NCI-H69 (cell line): ENCODE measurements at places on chromosomes 11 and 22.

- no peak for DNase-seq
Measured at GRCh38 chr11:58861533-58861932, 17.0 kb upstream of the GLYATL2 start.

DNA sequence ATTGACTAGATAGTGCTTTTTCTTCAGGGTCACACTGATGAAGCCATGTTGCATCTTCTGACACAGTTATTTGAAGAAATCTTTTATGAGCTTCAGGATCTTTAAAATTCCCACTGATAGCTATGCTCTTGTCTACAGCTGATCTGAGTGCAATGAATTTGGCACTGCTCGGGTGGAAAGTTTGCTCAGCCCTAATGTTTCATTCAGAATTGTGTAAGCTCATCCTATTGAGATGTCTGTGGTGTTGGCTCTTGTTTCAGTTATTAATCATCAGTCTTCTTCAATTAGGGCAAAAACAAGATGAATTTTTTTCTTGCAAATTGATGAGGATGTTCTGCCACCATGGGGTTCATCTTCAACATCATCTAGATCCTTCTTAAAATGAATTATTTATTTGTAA lies 1387.0 kb upstream of the RAG2 start:
- DNase-seq = no peak

DNA sequence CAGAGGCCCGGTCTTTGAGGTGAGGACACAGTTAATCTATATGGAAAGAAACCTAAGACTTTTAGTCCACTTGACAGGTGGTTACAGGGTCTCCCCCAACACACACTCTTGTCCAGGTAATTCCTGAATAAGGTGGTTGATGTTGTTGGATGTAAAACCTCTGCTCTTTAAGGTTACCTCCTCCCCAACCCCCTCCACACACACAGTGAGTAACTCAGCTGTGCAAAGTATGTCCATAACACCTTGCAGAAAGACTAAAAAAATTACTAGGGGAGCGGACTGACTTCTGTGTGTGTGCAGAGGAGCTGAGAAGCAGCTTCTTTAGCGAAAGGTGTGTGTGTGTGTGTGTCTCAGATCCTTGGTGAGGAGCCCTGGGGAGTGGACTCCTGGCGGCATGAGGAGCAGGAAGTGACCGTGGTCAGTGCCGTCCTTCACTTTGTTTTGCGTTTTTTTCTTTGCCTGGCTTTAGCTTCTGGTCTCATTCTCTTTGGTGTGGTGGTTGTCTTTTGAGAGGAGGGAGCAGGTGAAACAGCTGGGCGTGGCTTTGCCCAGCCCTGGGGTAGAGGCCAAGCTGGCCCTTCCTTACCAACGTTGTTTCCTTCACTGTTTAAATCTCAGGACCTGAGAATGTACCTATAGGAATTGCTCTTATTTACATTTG lies 1.7 kb downstream of the ZBED4 start:
- peak; percentile 15 for DNase-seq

- peak; percentile 80 for DNase-seq
Measured at GRCh38 chr11:64088162-64089026, 52.7 kb downstream of the FLRT1 start.

DNA sequence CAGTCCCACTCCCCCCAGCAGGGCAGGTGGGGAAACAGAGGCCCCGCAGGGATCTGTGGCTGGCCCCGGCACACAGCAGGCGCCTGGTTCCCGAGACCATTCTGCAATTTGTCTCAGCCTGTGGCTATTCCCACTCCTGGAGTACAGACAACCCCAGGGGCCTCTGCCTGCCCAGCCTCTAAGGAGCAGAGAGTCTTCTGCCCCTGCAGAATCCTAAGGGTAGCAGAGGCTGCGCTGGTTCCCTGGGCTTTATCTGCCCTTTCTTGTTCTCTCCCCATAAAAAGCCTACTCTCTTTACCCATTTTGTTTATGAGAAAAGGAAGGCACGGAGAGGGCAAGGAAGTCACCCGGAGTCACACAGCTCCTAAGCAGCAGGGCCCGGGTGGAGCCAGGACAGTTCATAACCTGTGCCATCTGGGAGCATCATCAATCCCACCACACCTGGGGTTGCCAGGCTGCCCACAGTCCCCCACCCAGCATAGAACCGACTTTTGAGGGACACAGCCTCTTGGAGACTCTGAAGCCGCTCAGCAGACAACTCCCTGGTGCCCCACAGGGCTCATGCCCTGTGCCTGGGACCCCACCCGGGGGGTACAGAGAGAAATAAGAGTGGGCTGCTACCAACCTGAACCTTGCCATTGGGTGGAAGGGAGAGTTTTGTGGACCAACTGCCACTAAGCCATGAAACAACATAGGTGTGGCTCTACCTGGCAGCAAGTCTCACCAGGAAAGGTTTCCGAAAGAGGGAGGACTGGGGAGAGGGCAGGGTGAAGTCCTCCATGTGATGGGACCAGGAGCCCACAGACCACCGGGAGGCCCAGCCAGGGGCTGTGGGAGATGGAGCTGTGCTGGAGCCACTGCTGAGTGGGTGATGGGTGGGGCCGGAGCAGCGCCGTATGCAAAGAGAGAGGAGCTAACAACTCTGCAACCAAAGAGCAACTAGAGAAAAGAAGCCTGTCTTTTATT lies 17.2 kb upstream of the LINC01488 start:
- DNase-seq = no peak

DNA sequence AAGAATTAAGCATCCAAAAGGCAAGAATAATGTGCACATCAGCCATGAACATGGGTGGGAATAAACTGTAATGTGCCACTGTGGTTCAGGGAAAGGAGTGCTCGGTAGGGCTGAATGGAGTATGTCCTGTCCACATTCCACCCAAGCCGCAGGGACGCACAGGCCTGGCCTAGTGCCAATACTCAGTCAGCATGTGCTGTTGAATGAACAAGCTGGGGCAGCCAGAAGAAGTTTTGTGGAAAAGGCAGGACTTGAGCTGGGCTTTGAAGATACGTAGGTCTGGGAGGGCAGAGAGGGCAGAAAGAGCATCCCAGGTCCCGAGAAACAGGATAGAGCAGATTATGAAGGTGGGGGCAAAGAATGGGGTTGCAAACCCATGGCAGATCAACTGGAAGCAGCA lies 60.0 kb upstream of the PLET1 start:
- DNase-seq = peak; percentile 68

DNA sequence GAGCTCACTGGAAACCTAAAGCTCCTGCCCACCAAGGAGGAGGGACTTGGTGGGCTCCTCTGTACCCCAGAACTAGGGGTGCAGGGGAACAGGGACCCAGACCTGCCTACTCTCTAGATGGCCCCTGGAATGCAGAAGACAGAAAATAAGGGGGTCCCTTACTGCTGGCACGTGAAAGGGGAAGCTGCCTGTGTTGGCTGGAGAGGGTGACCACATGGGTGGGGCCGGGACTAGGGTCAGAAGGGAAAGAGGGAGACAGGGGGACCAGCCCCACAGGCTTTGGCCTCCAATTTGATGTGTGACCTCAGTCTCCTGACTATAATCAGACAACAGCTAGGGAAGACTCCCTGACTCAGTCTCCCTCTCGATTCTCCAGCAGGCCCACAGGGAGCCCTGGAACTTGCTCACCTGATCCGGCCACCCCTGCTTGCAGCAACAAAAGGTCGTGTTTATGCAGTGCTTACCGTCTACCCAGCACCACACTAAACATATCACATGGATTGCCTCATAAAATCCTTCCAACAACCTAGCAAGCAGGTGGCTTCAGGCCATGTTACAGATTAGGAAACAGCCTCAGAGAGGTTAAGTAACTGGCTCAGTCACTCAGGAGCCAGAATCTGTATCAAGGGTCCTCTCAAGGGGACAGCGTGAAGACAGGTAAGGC lies 10.2 kb downstream of the ARAP1 start:
- DNase-seq = no peak

- no peak for DNase-seq
Measured at GRCh38 chr11:19374151-19374569, 133.4 kb upstream of the E2F8 start.

- no peak for DNase-seq
Measured at GRCh38 chr11:73431396-73431795, 55.2 kb downstream of the RELT start.

GRCh38 chr11:17185938-17186337 lies 21.8 kb downstream of the PIK3C2A start:
- DNase-seq = no peak

DNA sequence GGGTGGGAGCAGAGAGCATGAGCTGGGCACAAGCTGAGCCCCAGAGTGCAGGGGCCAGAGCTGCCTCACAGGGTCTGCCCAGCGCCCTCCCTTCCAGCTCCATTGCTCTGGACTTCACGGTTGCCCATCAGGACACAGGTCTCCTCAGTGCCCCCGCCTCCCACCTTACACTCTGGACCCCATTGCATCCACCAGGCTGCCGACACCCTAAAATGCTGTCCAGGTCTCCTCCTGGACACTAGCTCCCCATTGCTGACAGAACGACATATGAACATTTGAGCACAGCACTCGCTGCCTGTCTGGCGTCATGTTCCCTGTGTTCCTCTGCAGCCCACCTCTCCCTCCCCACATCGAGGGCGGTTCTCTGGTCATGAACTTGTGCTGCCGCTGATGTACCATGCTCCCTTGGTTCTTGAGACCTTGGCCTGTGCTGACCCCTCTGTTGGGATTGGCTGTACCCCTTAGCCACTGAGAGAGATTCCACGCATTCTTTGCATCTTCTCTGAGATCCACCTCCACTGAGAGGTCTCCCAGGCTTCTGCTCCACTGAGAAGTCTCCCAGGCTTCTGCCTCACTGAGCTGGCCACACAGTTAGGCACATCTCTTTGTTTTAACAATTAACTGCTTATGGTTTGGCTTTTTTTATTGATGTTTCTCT lies 34.2 kb upstream of the NECTIN1 start:
- no peak for DNase-seq
